Fibroblast of gingiva (primary cell): ENCODE measurements at places on chromosomes 12 and 14.

- DNase-seq: no peak
These were observed 58.7 kb downstream of the TMEM132C start for GRCh38 chr12:128325646-128326045.

GRCh38 chr14:77485901-77486678 is 12.5 kb downstream of the ISM2 start:
- DNase-seq: no peak

DNA sequence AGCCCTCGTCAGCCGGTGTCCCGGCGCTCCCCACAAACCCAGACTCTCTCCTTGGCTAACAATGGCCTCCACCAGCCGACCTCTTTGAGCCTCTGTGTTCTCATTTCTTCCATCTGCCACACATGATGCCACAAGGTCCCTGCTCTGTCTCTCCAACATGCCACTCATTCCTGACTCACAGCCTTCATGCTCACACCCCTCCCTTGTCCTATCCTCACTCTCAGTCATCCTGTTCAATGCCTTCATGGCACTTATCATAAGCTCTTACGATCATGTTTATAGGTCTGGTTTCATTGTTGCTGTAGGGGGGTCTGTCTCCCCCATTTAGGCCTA is 9.6 kb upstream of the SERPINA11 start:
- no peak for DNase-seq

DNA sequence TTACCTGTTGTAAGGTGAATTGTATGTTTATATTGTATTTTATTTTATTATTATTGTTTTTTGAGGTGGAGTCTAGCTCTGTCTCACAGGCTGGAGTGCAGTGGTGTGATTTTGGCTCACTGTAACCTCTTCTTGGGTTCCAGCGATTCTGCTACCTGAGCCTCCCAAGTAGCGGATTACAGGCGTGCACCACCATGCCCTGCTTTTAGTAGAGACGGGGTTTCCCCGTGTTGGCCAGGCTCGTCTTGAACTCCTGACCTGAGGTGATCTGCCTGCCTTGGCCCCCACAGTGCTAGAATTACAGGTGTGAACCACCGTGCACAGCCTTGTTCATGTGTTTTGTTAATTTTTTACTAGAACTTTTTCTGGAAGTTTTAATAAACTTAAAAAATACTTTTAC is 3.8 kb downstream of the ATF7IP start:
- no peak for DNase-seq

GRCh38 chr12:124677552-124678356 is 110.3 kb upstream of the NCOR2 start:
- DNase-seq: no peak

DNA sequence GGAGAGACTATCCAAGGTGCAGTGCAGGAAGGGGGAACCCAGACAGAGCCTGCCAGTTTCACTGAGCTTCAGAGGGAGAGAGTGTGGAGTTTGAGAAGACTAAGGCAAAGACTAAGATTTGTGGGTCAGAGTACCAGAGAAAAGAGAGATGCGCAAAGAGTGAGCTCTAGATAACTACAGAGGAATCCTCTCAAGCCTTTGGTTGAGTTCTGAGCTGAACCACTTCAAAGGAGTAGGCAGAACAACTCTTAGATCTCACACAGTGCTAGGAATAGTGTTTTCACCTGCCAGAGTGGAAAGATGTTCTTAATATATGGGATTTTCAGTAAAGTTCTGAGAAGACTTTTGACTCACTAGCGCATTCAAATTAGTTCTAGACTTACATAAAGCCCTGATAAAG is 10.7 kb upstream of the M6PR start:
- no peak for DNase-seq

DNA sequence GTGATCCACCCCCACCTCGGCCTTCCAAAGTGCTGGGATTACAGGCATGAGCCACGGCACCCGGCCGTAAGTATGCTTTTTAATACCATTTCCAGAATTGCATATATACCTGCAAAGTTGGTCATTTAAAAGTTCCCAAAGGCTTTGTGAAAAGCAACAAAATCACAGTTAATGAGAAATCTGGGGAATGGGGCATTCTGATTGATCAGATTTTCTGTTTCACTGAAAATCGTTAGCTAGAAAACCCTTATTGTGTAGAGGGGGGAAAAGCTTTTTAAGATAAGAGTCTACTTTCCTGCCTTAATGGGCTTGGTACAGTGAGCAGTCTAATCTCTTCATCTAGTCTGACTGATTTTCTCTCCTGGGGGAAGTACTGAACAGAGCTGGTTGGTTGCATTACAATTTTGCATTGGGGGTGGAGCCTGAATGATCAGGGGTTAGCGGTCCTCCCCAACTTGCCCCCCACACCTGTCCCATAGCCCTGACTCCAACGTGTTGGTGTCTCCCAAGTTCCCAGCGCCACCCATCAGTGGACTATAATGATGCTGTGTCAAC is 23.8 kb downstream of the IL31 start:
- DNase-seq: no peak

- no peak for DNase-seq
These were observed 87.0 kb downstream of the R3HDM2 start for GRCh38 chr12:57343703-57344378.

GRCh38 chr14:62934439-62934838 is 110.8 kb downstream of the KCNH5 start:
- DNase-seq: no peak

DNA sequence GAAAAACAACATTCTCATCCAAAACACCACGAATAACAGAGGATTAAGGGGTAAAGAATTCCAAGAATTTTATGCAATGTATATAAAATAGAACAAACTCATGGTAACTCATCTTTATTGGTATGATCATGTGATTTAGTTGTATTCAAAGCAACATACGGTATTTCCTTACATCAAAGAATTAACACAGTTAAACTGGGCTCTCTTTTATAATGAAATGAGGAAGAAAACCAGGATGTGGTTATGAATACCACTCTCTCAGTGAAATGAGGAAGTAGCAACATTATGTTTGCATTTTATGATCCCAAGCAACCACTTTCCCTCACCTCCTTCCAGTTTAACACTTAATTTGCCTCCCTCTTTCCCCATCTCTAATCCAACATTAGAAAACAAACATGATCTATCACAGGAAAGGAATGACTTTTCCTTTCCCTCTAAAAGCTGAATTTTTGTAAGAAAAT is 22.9 kb downstream of the SPTLC2 start:
- DNase-seq: peak; percentile 31

GRCh38 chr14:99791476-99792209 is 1.6 kb upstream of the EML1 start:
- DNase-seq: no peak

GRCh38 chr12:107102294-107102693 is 8.9 kb upstream of the CRY1 start:
- no peak for DNase-seq

GRCh38 chr14:67468378-67468730 is 20.2 kb downstream of the TMEM229B start:
- DNase-seq: no peak

DNA sequence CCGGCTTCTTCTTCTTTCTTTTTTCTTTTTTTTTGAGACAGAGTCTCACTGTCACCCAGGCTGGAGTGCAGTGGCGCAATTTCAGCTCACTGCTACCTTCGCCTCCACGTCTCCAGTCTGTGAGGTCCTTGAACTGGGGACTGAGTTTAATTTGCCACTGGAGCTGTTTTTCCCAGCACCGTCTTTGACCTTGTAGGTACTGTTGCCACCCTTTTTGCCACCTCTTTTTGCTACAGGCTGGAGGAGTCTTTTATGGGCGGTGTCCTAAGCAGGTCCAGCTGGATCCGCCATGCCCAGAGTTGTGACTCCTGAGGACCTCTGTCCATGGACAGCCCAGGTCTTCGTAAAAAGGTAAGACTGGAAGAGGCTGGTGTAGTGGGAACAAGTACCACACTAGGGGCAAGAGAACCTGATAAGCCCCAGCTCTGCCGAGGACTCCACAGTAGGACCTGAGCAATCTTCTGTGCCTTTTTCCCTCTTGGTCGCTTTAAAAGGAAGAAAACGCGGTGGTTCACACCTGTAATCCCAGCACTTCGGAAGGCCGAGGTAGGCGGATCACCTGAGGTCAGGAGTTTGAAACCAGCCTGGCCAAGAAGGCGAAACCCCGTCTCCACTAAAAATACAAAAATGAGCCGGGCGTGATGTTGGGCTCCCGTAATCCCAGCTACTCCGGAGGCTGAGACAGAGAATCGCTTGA is 946 bp downstream of the RNU4-2 start:
- DNase-seq: peak; percentile 7

DNA sequence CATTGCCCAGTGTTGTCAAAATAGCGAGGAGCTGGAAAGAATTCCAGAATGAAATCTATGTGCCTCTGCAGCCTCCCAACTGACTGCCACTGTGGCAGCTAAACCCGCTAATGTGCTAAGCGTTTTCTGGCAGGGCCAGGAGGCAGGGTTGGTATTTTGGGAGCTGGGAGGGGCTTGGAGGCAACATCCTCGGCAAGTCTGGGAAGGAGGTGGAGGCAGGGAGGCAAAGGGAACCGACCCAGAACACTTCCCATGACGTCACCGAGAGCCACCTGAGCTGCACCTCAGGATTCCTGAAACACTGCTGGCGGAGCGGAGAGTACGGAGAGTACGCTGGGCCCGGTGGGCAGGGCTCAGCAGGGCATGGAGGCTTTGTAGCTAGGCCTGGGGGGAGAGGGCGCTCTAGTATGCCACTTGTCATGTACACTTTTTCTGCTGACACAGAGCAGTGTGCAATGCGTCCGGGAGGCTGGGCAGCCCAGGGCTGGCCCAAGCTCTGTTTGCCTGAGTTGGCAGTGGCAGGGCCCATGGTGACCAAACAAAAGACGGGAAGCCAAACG is 81.5 kb downstream of the DPF3 start:
- DNase-seq: peak; percentile 29

DNA sequence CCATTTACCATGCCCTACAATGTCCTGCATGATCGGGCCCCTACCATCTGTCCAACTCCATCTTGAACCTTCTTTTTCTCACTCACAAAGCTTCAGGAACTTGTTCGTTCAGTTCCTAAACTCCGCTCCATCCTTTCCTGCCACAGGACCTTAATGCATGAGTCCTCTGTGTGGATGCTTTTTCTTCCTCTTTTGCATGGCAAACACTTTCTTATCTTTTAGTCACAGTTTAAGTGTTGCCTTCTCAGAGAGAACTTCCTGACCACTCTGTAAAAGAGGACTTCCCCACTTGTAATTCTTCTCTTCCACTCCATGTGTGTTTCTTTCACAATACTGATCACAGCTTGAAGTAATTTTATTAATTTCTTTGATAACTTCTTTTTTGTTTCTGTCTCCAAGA is 54.4 kb upstream of the ETV6 start:
- no peak for DNase-seq

- DNase-seq: no peak
These were observed 72.8 kb upstream of the NPAS3 start for GRCh38 chr14:32865827-32866376.

- peak; percentile 16 for DNase-seq
These were observed 125.0 kb downstream of the RAD51B start for GRCh38 chr14:67944605-67945004.

DNA sequence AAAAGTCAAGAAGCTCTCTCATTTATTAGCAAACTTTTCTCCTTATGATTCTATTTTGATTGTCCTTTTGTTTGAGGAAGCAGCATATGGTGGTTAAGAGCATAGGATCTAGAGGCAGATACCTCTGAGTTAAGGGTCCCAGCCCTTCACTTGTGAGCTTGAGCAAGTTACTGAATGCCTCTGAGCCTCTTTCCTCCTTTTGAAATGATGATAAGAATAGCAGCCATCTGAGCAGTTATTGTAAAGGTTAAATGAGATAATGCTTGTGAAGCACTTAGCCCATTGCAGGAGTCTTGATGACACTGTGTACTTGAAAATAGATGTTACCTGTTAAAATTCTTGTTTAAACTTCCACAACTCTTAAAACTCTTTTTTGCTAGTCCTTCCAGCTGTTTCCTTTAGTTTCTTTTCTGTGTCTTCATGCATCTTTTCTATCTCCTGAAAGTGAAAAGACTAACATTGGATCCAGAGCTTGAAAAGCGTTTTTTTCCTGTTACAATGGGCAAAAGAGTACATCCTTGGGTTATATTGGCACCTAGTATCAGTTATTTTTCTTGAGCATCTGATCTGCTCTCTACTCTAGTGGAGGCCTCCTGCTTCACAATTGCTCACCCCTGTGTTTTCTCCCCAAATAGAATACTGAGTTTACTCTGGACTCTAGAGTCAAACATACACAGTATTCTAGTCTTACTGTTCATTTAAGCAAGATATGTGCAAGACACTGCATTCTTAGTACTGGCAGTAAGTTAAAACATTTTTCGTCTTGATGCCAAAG is 3.1 kb downstream of the HIF1A start:
- DNase-seq: no peak

- peak; percentile 72 for DNase-seq
These were observed 8.5 kb upstream of the LTBP2 start for GRCh38 chr14:74620497-74620921.

DNA sequence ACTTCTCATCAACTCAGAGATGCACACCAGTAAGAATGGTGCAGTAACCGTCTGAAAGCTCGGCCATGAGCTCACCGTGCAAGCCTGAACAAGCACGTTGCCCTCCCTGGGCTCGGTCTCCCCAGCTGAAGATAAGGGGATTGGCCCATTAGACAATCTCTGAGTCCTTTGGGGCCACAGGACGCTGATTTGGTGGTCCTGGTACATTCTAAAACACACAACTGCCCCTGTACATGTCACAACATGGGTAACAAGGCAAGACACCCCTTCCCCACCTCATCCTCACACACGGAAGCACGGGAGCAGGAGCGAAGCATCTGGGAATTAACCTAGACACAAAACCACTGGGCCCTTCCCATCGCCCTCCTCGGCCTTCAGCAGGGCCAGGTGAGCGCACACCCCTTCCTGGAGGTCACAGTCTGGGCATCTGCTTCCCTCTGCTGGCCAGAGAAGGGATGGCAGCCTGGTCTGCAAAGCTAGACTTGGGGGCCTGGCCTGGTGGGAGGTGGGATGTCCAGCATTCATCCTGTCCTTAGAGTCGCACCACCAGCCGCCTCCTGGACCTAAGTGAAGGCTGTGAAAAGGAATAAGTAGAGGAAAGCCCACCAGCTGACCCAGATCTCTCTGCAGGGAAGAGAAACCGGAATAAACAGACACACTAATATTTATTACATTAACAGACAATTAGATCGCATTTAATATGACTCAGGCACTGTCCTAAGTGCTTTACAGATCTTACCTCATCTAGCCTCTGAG is 18.9 kb upstream of the SMUG1 start:
- DNase-seq: no peak

DNA sequence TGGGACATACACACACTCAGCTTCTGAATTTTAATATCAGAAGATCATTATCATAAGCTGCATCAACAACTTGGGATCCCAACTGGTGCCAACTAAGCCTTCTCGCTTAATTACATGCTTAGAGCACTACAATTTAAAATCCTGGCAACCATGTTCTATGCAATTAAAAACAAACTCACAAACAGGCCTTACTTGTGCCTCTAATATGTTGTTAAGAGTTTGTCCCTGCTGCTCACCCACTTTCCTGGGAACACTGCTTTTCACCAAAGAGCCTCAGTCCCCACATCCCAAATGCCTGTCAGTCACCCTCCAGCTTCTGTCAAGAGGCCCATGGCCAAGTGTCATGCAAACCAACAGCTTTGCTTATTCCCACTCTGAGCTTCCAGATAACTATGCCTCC is 69.7 kb downstream of the TTC9 start:
- DNase-seq: no peak
